Panc1 (cell line): ENCODE measurements at places on chromosomes 13 and 19. TPM values are rescaled to one million over a fixed set of nuclear protein-coding genes. Genes with fewer than 3 reads are reported as not detected.

Gene ZNF708
- 8.3 TPM for total RNA-seq

Gene NCCRP1
- 0.46 TPM for total RNA-seq

Gene ZNF649
- total RNA-seq, result 4.3 TPM

Gene SHANK1
- not detected for total RNA-seq

Gene SYNGR4
- 0.39 TPM for total RNA-seq

Gene ZNF540
- total RNA-seq, result 0.39 TPM

Gene NR2F6
- 173 TPM for total RNA-seq

DNA sequence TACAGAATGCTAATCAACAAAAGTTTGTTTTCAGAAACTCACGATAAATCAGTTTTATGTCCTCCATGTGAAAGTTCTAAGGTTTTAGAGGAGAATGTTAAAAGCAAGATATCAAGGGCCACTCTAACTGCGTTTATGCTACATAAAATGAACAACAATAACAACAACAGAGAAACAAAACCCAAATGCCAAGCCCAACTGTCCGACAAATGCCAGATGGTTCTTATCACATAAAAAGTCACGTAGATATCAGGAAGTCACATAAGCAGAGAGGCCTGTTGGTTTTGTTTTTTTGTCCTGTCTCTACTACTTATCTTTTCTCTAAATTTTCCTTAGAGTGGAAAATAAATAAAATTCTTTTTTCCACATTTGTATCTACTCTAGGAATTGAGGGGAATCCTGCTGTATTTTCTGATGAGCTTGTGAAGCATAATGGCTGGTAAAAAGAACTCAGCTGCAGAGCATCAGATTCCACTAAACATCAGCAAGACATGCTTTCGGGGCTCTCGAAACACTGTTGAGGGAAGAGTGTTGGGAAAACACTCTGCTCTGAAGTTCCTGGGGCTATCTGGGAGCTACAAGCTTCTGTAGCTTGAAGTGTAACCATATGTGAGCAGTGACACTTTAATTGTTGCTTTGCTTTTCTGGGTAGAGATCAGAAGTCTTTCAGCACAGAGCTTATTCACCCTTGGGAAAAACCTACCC lies 110.1 kb downstream of the SLAIN1 start:
- DNase-seq, result no peak

DNA sequence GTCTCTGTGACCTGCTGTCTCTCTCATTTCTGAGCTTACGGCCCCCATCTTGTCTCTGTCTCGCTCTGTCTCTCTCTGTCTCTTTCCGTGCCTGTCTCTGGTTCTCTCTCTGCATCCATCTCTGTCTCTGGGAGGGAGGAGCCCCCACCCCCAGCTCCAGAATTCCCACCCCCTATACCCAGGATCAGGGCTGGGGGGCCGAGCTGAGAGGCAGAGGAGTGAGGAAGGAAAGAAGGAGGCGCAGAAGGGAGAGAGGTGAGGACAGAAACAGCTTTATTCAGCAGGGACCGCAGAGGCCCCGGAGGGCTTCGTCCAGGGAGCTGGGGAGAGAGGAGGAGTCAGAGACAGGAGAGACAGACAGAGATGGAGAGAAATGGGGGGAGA lies 14.0 kb downstream of the JOSD2 start:
- DNase-seq, result no peak

DNA sequence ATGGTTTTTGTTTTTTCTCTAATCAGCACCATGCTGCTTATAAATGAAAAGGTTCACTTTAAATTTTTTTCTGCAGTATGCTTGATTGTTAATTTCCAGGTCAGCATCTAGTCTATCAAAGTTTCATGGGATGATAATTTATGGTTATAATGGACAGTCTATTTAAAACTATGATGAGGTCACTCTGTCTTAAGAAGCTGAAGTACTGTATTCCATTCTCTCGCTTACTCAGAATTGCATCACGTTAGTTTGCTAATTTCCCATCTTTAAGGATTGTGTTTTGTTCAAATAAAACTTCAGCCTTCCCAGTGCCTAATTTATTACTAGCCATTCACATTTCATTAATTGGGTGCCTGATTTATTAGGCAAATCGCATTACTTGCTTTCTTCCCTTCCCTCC lies 94.3 kb downstream of the GPC6 start:
- no peak for DNase-seq

- DNase-seq, result no peak
Observed at GRCh38 chr19:53870485-53870844, 2.8 kb downstream of the MYADM start.

DNA sequence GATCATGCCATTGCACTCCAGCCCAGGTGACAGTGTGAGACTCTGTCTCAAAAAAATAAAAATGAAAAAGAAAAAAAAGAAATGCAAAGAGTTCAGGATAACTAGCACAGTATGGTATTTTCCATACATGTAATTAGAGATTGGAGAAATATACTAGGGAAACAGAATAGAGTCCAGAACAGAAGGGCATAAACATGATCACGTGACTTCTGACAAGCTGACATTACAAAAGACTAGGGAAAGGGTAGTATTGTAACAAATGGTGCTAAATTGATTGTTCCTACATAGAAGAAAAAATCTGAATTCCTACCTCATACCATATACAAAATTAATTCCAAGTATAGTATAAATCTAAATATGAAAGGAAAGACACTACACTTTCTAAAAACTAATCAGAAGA lies 1.3 kb upstream of the NLRP5 start:
- DNase-seq, result no peak

DNA sequence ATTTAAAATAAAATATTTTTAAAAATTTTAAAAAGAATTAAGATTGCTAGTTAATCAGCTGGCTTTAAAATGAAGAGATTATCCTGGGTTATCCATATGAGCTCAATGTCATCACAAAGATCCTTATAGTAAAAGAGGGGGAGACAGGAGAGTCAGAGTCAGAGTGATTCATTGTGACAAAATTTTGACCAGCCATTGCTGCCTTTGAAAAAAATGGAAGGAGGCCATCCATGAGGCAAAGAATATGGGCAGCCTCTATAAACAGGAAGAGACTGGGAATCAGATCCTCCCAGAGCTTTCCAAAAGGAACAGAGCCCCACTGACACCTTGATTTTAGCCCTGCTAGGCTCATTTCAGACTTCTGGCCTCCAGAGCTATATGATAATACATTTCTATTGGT lies 9.3 kb upstream of the RUBCNL start:
- no peak for DNase-seq

DNA sequence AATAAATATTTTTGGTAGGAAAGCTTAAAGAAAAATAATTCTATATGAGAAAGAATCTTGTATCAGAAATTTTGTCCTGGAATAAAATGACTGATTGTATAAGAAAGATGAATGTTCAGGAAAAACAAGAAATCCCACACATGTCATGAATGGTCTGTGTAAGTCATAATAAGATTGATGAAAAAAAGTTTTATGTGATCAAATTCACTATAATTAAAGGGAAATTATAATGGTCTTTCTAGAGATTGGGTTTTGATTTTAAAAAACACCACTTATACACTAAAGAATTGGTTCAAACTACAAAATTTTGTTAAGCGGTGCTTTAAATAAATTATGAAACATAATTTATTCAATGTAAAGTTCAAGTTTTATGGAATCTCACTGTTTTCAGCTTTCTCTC lies 7.2 kb upstream of the ZNF841 start:
- no peak for DNase-seq

DNA sequence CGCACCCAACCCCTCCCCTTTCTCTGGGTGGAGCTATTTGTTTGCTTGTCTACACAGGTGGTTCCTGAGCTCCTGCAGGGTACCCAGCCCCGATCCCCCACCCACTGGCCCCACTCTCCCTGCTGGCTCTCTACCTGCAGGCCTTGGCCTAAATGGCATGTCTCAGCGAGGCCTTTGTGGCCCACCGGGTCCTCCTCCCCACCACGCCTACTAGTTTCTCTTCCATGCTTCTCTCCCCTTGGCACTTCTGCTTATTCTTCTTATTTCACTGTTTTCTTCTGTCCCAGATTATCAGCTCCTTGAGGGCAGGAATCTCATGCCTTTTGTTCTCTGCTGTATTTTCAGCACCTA lies 57.4 kb upstream of the ZNF536 start:
- DNase-seq, result no peak

- no peak for DNase-seq
Observed at GRCh38 chr13:75904012-75904411, 267.9 kb downstream of the LMO7 start.

- no peak for DNase-seq
Observed at GRCh38 chr13:28744656-28745055, 25.9 kb upstream of the SLC46A3 start.

- no peak for DNase-seq
Observed at GRCh38 chr13:100491164-100491842, 97.3 kb downstream of the GGACT start.

DNA sequence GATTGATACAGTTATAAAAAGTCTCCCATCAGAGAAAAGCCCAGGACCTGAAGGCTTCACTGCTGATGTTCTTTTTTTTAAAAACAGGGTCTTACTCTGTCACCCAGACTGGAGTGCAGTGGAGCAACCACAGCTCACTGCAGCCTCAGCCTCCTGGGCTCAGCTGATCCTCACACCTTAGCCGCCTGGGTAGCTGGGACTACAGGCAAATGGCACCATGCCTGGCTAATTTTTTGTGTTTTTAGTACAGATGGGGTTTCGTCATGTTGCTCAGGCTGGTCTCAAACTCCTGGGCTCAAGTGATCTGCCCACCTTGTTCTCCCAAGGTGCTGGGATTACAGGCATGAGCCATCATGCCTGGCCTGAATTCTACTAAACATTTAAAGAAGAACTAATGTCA lies 33.1 kb downstream of the TEX29 start:
- no peak for DNase-seq

GRCh38 chr13:36231236-36231635 lies 16.9 kb upstream of the SOHLH2 start:
- DNase-seq, result no peak

DNA sequence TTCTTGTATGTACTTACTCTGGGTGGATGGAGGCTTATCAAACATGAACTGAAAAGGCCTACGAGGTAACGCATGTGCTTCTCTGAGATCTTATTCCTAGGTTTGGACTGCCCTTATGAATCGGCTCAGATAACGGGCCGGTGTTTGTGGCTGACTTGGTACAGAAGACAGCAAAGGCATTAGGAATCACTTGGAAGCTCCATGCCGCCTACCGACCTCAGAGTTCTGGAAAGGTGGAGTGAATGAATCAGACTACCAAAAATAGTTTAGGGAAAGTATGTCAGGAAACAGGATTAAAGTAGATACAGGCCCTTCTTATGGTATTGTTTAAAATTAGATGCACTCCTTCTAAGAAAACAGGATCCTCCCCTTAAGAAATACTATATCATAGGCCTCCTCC lies 172.4 kb upstream of the PCDH9 start:
- DNase-seq, result no peak

GRCh38 chr19:6596621-6597020 lies 5.7 kb upstream of the CD70 start:
- DNase-seq, result no peak

- no peak for DNase-seq
Observed at GRCh38 chr19:41327576-41328156, 17.7 kb downstream of the CCDC97 start.
